ENCODE measurements at places on chromosomes 6 and 20.
A peak's percentile ranks its signal among the peaks of the same experiment; 100 is the strongest.

DNA sequence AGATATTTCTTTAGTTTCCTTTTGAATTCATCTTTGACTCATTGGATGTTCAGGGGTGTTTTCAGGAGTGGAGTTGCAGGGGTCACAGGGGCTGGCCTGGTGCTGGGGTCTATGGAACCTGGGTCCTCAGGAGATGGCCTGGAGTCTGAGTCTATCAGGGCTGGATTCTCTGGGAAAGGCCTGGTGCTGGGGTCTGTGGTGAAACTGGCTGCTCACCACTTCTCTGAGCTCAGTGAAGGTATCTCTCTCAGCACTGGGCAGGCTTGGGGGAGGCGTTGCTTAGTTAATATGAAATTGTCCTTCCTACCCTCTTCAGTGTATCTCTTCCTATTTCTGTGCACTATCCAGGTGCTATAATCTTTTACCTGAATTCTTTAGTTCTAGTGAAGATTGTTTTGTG is 83.1 kb upstream of the SLC24A3 start:
- H3K4me1 ChIP-seq = no peaks in the 10 kb centered on the region
- H3K36me3 ChIP-seq = no peaks in the 10 kb centered on the region
- no peak for DNase-seq
- no peak overlapping the region for H3K4me3 ChIP-seq

DNA sequence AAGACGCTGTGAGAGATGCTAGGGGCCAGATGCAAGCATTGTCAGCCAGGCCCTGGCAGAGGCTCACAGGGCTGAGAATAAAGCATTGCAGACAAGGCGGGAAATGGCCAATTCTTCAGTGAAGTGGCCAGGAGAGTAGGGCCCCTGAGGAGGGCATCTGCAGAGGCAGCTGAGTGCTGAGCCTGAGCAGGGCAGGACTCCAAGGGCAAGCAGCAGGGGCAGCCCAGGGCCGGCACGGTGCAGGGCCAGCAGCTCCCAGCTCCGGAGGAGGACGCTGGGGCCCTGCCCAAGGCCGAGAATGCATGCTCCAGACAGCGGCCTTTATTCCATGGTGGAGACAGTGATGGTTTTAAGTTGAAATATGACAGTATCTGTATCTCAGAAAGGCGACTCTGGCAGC is 305.5 kb downstream of the FOXC1 start:
- H3K36me3 ChIP-seq = no peaks in the 10 kb centered on the region
- no peak overlapping the region for H3K27ac ChIP-seq
- no peak overlapping the region for H3K4me3 ChIP-seq
- peaks cover 19% of the 10 kb centered on the region for H3K4me1 ChIP-seq

DNA sequence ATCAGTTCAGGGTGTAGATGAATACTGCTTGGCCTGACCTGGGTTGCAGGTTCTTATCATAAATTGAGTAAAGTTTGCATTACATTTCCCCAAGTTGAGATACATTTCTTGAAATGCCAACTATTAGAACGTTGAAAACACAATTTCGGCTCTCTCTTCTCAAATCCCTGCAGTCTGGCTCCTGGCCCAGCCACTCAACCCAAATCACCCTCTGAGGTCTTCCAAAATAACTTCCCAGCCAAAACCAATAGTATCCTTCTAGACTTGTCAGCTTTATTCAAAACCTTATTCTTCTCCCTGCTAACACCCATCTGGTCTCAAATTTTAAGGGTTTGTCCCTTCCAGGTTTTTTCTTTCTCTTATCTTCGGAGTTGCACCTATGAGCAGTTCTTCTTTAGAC is 263.6 kb downstream of the EYA4 start:
- no peak overlapping the region for H3K4me3 ChIP-seq
- no peaks in the 10 kb centered on the region for H3K27me3 ChIP-seq
- no peak overlapping the region for H3K27ac ChIP-seq
- H3K36me3 ChIP-seq = no peaks in the 10 kb centered on the region

- H3K27me3 ChIP-seq = no peaks in the 10 kb centered on the region
- peak overlapping the region; percentile 91 for H3K27ac ChIP-seq
- DNase-seq = peak; percentile 53
- H3K4me3 ChIP-seq = peak overlapping the region; percentile 60
- H3K36me3 ChIP-seq = no peaks in the 10 kb centered on the region
- H3K4me1 ChIP-seq = peaks cover 73% of the 10 kb centered on the region
Observed at GRCh38 chr20:49701241-49701790, 12.4 kb downstream of the B4GALT5 start.

Data from activated T-cell treated with anti-CD3 and anti-CD28 coated beads, Interleukin-2, amount 50 U/mL, for 72 hours (primary cell).